Mesendoderm (in vitro differentiated cells): ENCODE measurements at places on chromosomes 16 and 17.

- DNase-seq: no peak
These were observed 50.6 kb downstream of the RBBP6 start for GRCh38 chr16:24589997-24590396.

GRCh38 chr17:49108318-49108717 lies 24.3 kb upstream of the B4GALNT2 start:
- peak; percentile 61 for DNase-seq

- DNase-seq: no peak
These were observed 11.6 kb downstream of the ACLY start for GRCh38 chr17:41907185-41907556.

- DNase-seq: no peak
These were observed 48.1 kb downstream of the TEX2 start for GRCh38 chr17:64214950-64215349.

GRCh38 chr17:31702041-31702440 lies 157.0 kb downstream of the COPRS start:
- no peak for DNase-seq

GRCh38 chr17:49976163-49976827 lies 7.3 kb downstream of the DLX4 start:
- DNase-seq: peak; percentile 50

- no peak for DNase-seq
These were observed 773 bp upstream of the PPM1D start for GRCh38 chr17:60599220-60599619.

DNA sequence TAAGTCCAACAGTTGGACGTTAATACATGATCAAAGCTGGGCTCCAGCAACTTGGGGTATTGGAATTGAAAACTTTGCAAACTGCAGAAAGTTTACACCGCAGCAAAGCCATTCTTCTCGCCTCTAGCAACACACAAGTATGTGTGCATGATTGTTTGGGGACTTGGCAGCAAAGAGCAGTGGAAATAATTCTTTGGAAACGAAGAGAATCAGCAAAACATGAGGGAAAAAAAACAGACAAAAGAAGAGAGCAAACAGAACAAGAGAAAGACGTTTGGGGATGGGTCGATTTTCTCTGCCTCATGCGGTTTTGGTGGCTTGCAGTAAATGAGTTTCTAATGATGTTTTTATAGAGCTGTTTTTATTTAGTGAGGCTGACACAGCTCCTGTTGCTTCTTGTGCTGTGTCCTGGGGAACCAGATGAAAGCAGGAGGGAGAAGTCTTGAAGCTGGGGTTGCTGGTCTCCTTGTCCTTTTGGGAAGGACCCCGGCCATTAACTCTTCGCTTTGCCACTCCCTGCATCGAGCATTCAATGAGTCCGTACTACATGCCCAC lies 502.9 kb downstream of the GRIN2A start:
- DNase-seq: no peak
